Pancreas (tissue), 10 donors: ENCODE measurements at places on chromosomes 7 and 10. TPM values are rescaled to one million over a fixed set of nuclear protein-coding genes. Genes with fewer than 3 reads are reported as not detected.

The PLAC9 gene
- total RNA-seq = 2.7 TPM

The CYP2E1 gene
- total RNA-seq = 7.5 TPM

The EEPD1 gene
- total RNA-seq = 7.1 TPM

The PIK3AP1 gene
- total RNA-seq = 24.7 TPM

- no peak for DNase-seq
These were observed 43.2 kb downstream of the INSYN2A start for GRCh38 chr10:127153181-127153580.

GRCh38 chr7:2037301-2037807 is 195.4 kb downstream of the MAD1L1 start:
- peak; percentile 11 for DNase-seq

DNA sequence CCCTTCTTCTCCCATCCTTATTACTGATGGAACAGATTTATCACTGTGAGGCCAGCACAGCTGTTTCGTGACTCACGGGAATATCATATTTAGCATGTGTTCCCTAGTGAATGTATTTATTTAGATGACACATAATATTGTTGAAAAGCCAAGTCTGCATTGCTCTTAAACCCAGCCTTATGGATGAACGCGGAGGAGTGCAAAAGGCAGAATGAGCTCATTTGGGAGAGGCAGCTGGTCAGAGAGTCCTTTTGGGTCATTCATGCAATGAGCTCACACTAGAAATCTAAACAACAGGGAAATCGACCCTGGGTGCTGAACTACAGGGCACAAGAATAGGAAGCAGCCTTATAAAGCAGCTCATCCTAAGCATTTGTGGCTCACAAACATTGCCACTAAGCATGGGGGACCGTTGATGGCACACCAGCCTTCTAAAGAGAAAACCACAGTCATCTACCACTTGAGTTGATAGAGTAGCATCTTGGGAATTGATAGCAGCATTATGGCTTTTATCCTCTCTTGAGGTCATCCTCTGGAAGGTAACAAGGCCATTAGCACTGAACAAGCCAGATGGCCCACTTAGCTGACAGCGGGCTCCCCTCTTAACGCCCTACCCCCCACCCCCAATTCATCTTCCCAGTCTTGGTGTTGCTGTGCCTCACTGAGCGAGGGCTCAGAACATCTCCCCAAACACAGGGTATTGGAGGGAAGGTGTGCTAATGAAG is 32.9 kb upstream of the SDK1 start:
- no peak for DNase-seq

GRCh38 chr10:36266923-36267322 is 624.8 kb upstream of the FZD8 start:
- no peak for DNase-seq

- DNase-seq = no peak
These were observed 110.9 kb upstream of the NANOS1 start for GRCh38 chr10:118918587-118918986.

GRCh38 chr7:102310414-102310815 is 23.7 kb downstream of the SH2B2 start:
- no peak for DNase-seq

- no peak for DNase-seq
These were observed 128.1 kb upstream of the VIPR2 start for GRCh38 chr7:159272739-159273138.

- DNase-seq = no peak
These were observed 591.1 kb downstream of the SDK1 start for GRCh38 chr7:3892157-3892556.

DNA sequence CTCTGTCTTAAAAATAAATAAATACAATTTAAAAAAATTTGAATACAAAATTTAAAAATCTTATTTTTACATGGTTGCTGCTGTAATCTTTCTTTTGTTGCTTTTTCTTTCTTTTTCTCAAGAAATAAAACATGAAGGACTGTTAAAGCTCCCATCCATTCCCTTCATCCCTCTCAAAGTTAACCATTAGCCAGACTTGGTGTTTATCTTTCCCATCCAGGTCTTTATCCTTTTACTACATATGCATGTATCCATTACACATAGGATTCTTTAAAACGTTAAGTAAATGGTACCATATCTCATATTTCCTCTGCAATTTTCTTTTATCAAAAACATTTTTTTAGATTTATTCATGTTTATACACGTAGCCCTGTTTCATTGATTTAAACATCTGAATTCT is 70.1 kb downstream of the CREB3L2 start:
- no peak for DNase-seq
